Activated CD8-positive, alpha-beta T cell treated with anti-CD3 and anti-CD28 coated beads for 36 hours (primary cell): ENCODE measurements at places on chromosomes 5 and 9.

DNA sequence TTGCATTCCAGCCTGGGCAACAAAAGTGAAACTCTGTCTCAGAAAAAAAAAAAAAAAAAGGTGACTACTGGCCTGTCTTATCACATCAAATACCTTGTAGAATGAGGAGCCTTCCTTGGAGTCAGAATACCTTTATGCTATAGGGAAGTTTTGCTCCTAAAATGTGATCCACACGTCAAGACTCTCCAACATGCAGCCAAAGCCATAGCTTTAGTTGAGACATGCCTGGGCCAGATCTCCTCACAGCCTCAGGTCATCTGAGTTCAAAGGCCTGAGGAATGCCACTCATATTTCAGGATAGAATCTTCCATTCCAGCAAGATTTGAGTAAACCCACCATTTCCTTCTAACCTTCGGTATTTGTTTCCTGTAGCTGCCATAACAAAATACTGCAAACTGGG lies 13.7 kb upstream of the SOWAHA start:
- DNase-seq, result no peak

- DNase-seq, result peak; percentile 65
Observed at GRCh38 chr5:152505442-152506042, 100.5 kb upstream of the NMUR2 start.

GRCh38 chr9:72751541-72751940 lies 201.3 kb downstream of the ALDH1A1 start:
- no peak for DNase-seq

DNA sequence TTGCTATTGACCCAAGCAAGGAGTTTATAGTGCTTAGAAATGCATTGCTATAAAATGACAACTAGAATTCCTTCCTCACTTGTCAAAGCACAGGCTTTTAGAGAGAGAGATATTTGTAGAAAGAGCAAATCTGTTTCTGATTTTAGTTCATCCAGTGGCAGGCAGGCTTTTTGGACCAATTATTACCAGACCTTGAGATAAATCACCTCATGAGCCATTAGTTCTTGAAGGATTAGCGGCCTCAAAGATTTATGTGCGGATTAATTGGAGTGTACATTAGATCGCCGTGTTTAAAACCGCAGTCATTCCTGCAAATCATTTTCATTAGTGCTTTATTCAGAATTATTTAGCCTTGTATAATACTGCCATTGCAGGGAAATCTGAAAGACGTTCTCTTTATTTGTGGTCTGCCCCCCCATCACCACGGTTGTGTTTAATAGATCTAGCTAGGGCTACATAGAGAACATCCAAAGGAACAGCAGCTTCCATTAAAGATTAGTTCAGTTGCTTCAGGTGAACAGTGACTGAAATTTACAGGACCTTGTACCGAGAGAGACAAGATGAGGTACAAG lies 28.8 kb upstream of the TJP2 start:
- no peak for DNase-seq

- DNase-seq, result no peak
Observed at GRCh38 chr5:78808818-78809217, 160.2 kb upstream of the LHFPL2 start.
